Fibroblast of lung (primary cell): ENCODE measurements at places on chromosomes 12 and 14. TPM values are rescaled to one million over a fixed set of nuclear protein-coding genes. Genes with fewer than 3 reads are reported as not detected.

The HPD gene
- 0.17 and 0.26 TPM in 2 replicates for total RNA-seq

The LRRIQ1 gene
- total RNA-seq: under 0.01 TPM in 2 replicates

The ZNF605 gene
- 9.2 and 15.2 TPM in 2 replicates for total RNA-seq

The GPRC5D gene
- total RNA-seq: not detected in 2 replicates

The KCNA1 gene
- under 0.01 TPM in 1 of 2 replicates, not detected in the other for total RNA-seq

The VASH1 gene
- 4.5 and 6.2 TPM in 2 replicates for total RNA-seq

The INHBE gene
- 9.2 and 26.4 TPM in 2 replicates for total RNA-seq

The CLEC2B gene
- 15.7 and 26.2 TPM in 2 replicates for total RNA-seq

The ZNF839 gene
- total RNA-seq: 8.2 and 8.8 TPM in 2 replicates

The TAS2R7 gene
- not detected in 2 replicates for total RNA-seq

The RIMBP2 gene
- total RNA-seq: under 0.01 and 0.17 TPM in 2 replicates

The TMEM63C gene
- total RNA-seq: 0.66 TPM in 1 of 2 replicates, not detected in the other

The CCDC177 gene
- not detected in 2 replicates for total RNA-seq

The EPYC gene
- total RNA-seq: not detected in 2 replicates

The CCDC60 gene
- total RNA-seq: not detected in 2 replicates

The KITLG gene
- 45.7 and 64.6 TPM in 2 replicates for total RNA-seq

The OR6C65 gene
- total RNA-seq: not detected in 2 replicates

The AACS gene
- total RNA-seq: 16.7 and 31.5 TPM in 2 replicates

The USP44 gene
- total RNA-seq: 27.2 and 27.4 TPM in 2 replicates

The RASAL1 gene
- not detected in 2 replicates for total RNA-seq

The TSHR gene
- total RNA-seq: not detected in 2 replicates

The FOXA1 gene
- under 0.01 TPM in 2 replicates for total RNA-seq

The BATF gene
- 0.50 and 0.51 TPM in 2 replicates for total RNA-seq

The EPS8 gene
- total RNA-seq: 71.4 and 108 TPM in 2 replicates

The BICDL1 gene
- under 0.01 TPM in 1 of 2 replicates, not detected in the other for total RNA-seq

The KRT2 gene
- not detected in 2 replicates for total RNA-seq

The RIC8B gene
- total RNA-seq: 10.8 and 11.6 TPM in 2 replicates

The PTCSC3 gene
- total RNA-seq: not detected in 2 replicates

The SAMD15 gene
- total RNA-seq: 0.33 and 0.77 TPM in 2 replicates

The MCRS1 gene
- total RNA-seq: 37.5 and 52.2 TPM in 2 replicates

The POTEG gene
- total RNA-seq: not detected in 2 replicates

The PTPRQ gene
- 0.77 and 1.3 TPM in 2 replicates for total RNA-seq

The LAG3 gene
- total RNA-seq: 0.17 and 0.26 TPM in 2 replicates

The GTF2H3 gene
- 29.8 and 39.3 TPM in 2 replicates for total RNA-seq

The EIF2S1 gene
- 152 and 180 TPM in 2 replicates for total RNA-seq

The TAPBPL gene
- 6.2 and 17.3 TPM in 2 replicates for total RNA-seq

The KRT86 gene
- 0.17 TPM in 1 of 2 replicates, not detected in the other for total RNA-seq
